ENCODE measurements at places on chromosomes 1 and 21. TPM values are rescaled to one million over a fixed set of nuclear protein-coding genes. Genes with fewer than 3 reads are reported as not detected.

GRCh38 chr21:26743524-26743923, 101.7 kb downstream of the ADAMTS1 start:
- H3K27ac ChIP-seq: no peak overlapping the region
- no peak for DNase-seq
- H3K4me3 ChIP-seq: no peak overlapping the region
- H3K27me3 ChIP-seq: no peaks in the 10 kb centered on the region

GRCh38 chr1:4937876-4938534, 283.6 kb downstream of the AJAP1 start:
- no peaks in the 10 kb centered on the region for H3K36me3 ChIP-seq
- no peaks in the 10 kb centered on the region for H3K27me3 ChIP-seq

- no peak overlapping the region for H3K4me3 ChIP-seq
- H3K4me1 ChIP-seq: peaks cover 18% of the 10 kb centered on the region
- peak overlapping the region; percentile 35 for H3K27ac ChIP-seq
- H3K27me3 ChIP-seq: no peaks in the 10 kb centered on the region
- no peak for DNase-seq
- H3K36me3 ChIP-seq: no peaks in the 10 kb centered on the region
Observed at GRCh38 chr1:160837558-160838205, 25.0 kb downstream of the CD244 start.

DNA sequence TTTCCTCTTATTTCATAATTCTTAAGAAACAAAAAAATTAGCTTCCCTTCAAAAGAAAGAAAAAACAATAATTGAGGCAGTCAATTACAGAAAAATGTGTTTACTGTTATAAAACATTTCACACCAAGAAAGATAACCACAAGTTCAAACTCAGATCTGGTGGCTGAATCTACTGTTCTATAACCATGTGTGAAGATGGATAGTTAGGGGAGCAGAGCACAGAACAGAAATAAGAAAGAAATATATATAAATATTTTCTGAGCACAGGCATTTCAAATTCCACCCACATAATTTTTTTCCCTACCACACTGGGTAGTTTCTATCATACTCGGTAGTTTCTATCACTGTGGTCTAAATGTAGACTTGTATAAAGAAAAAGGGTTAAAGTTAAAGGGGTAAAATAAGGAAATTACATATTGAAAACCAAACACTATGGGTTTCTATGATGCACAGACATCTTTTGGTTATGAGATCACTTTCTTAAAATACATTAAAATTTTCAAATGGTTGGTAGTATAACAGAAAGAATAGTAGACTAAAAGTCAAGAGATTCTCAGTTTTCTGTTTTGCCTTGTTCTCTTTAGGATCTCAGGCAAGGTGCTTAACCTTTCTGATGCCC, 10.8 kb downstream of the LYST start:
- H3K36me3 ChIP-seq: no peaks in the 10 kb centered on the region
- no peaks in the 10 kb centered on the region for H3K4me1 ChIP-seq
- H3K27ac ChIP-seq: no peak overlapping the region

- peak; percentile 53 for DNase-seq
- H3K36me3 ChIP-seq: no peaks in the 10 kb centered on the region
- no peak overlapping the region for H3K4me3 ChIP-seq
- H3K27me3 ChIP-seq: no peaks in the 10 kb centered on the region
Observed at GRCh38 chr21:34836103-34836932, 167.5 kb downstream of the CLIC6 start.

The HMCN1 gene
- total RNA-seq: 5.7 TPM

The UBE2Q1 gene
- total RNA-seq: 20.4 TPM

GRCh38 chr1:12075195-12076114, 12.4 kb downstream of the TNFRSF8 start:
- no peak overlapping the region for H3K27ac ChIP-seq
- peaks cover 6% of the 10 kb centered on the region for H3K4me1 ChIP-seq
- H3K4me3 ChIP-seq: no peak overlapping the region
- peak; percentile 13 for DNase-seq
- no peaks in the 10 kb centered on the region for H3K36me3 ChIP-seq

The MAP1LC3C gene
- 51.3 TPM for total RNA-seq

The NUDT17 gene
- total RNA-seq: 8.4 TPM

- no peaks in the 10 kb centered on the region for H3K36me3 ChIP-seq
- H3K4me3 ChIP-seq: no peak overlapping the region
Observed at GRCh38 chr1:171355727-171356126, 41.7 kb downstream of the FMO4 start.

- DNase-seq: no peak
- H3K27ac ChIP-seq: no peak overlapping the region
- H3K27me3 ChIP-seq: no peaks in the 10 kb centered on the region
- no peaks in the 10 kb centered on the region for H3K4me1 ChIP-seq
Observed at GRCh38 chr1:167207940-167208623, 12.6 kb upstream of the POU2F1 start.

DNA sequence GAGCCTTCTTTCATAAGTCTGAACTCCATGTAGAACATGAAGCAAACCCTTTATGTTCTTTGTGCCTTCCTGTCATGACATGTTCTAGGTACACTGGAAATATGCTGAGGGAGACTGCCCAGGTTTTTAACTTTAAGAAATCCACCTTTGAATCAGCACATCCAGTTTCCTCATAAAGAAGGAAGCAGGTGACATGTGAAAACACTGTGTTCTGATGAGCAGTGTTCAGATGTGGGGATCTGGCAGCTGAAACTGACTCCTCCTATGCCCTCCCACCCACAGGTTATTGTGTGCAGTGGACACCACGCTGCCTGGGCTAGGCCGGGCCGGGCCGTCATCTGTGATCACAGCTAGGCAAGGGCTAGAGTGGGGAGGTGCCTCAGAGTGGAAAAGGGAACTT, 51.1 kb downstream of the CNN3 start:
- no peak for DNase-seq
- no peak overlapping the region for H3K27ac ChIP-seq
- H3K36me3 ChIP-seq: no peaks in the 10 kb centered on the region
- no peaks in the 10 kb centered on the region for H3K27me3 ChIP-seq
- peaks cover 34% of the 10 kb centered on the region for H3K4me1 ChIP-seq
- H3K4me3 ChIP-seq: no peak overlapping the region

- no peaks in the 10 kb centered on the region for H3K4me1 ChIP-seq
- H3K36me3 ChIP-seq: no peaks in the 10 kb centered on the region
- H3K4me3 ChIP-seq: no peak overlapping the region
Observed at GRCh38 chr1:171421413-171422020, 63.8 kb upstream of the PRRC2C start.

DNA sequence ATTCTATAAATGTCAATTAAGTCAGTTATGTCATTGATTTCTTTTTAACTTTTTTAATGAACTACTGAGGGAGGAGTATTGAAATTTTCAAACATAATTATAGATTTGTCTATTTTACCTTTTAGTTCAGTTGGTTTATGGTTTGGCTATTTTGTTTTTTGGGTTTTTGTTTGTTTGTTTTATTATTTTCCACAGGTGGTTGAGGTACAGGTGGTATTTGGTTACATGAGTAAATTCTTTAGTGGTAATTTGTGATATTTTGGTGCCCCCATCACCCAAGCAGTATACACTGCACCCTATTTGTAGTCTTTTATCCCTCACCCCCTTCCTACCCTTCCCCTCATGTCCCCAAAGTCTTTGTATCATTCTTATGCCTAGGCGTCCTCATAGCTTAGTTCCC, 9.5 kb downstream of the TDRD5 start:
- no peaks in the 10 kb centered on the region for H3K27me3 ChIP-seq
- no peak for DNase-seq
- no peak overlapping the region for H3K4me3 ChIP-seq
- H3K27ac ChIP-seq: no peak overlapping the region
- H3K4me1 ChIP-seq: no peaks in the 10 kb centered on the region
- no peaks in the 10 kb centered on the region for H3K36me3 ChIP-seq

The CTBS gene
- 12.9 TPM for total RNA-seq

- DNase-seq: no peak
- peak overlapping the region; percentile 79 for H3K27ac ChIP-seq
- H3K4me1 ChIP-seq: no peaks in the 10 kb centered on the region
- no peak overlapping the region for H3K4me3 ChIP-seq
- no peaks in the 10 kb centered on the region for H3K27me3 ChIP-seq
Observed at GRCh38 chr1:17118268-17118667, 983 bp downstream of the PADI2 start.

GRCh38 chr1:180204231-180204630, 25.8 kb upstream of the LHX4 start:
- no peak for DNase-seq
- H3K4me1 ChIP-seq: no peaks in the 10 kb centered on the region
- H3K36me3 ChIP-seq: no peaks in the 10 kb centered on the region
- H3K27ac ChIP-seq: no peak overlapping the region
- no peaks in the 10 kb centered on the region for H3K27me3 ChIP-seq

GRCh38 chr21:45178070-45178608, 103.8 kb downstream of the ADARB1 start:
- no peak overlapping the region for H3K4me3 ChIP-seq
- H3K4me1 ChIP-seq: no peaks in the 10 kb centered on the region
- peaks cover 66% of the 10 kb centered on the region for H3K36me3 ChIP-seq
- no peak overlapping the region for H3K27ac ChIP-seq

- H3K4me3 ChIP-seq: no peak overlapping the region
- H3K36me3 ChIP-seq: no peaks in the 10 kb centered on the region
- H3K27me3 ChIP-seq: no peaks in the 10 kb centered on the region
- H3K27ac ChIP-seq: no peak overlapping the region
- no peak for DNase-seq
- H3K4me1 ChIP-seq: no peaks in the 10 kb centered on the region
Observed at GRCh38 chr1:233065685-233066084, 115.3 kb downstream of the NTPCR start.

Data from tibial nerve (tissue), 4 donors.